ENCODE measurements at places on chromosomes 13 and 19.

GRCh38 chr19:8593931-8594330 lies 16.6 kb downstream of the ADAMTS10 start:
- no peak for DNase-seq

DNA sequence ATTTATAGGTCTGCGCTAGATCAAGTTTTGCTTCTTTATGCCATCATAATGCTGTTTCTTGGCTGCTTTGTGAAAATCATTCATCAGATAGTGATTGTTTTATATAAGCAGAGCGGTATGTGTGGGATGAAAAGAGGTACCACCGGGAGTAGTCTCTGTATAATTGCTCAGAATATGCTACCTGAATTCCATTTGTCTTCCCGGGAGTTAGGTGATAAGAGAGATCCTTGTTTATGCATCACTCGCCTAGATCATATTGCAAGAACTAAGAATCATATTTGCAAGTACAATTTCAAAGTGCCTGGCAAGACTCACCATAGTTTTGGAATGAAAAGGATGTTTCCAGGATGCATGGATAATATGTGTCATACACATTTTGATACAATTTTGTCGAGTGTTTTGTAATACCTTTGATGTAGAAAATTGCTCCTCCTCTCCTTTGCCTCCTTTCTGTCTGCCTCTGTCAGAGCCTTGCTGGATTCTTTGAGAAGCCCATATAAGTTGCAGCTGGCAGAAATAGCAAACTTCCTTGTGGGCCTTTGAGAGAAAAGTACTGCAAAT lies 1306.0 kb upstream of the SLC10A2 start:
- no peak for DNase-seq

DNA sequence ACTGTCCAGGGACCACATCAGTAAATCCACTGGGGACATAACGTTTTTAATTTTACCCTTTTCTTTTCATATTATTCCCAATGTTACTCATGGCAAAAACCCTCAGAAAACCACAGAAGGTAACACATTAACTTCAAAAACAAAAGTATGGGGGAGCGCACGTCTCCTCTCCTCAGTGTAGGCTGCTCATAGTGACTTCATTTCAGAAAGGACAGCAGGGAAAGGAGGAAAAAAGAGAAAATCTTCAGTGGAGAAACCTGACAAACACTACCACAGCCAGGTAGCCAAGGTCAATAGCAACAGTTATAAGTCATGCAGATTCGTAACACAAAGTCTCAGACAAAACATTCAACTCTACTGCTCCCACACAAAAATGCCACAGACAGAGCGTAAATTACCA lies 21.4 kb downstream of the DZIP1 start:
- no peak for DNase-seq

- no peak for DNase-seq
These were observed 70.9 kb downstream of the TM9SF2 start for GRCh38 chr13:99572131-99572530.

DNA sequence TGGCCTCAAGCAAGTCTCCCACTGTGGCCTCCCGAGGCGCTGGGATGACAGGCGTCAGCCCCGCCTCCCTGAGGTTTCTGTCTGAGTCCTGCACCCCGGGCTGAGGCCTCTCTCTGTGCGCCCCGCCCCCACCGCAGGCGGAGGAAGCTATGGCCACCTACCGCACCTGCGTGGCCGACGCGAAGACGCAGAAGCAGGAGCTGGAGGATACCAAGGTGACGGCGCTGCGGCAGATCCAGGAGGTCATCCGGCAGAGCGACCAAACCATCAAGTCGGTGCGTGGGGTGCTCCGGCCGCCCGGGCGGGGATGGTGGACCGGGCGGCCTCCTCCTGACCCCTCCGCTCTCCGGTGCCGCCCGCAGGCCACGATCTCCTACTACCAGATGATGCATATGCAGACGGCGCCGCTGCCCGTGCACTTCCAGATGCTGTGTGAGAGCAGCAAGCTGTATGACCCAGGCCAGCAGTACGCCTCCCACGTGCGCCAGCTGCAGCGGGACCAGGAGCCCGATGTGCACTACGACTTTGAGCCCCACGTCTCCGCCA lies 12.7 kb downstream of the ARHGAP45 start:
- DNase-seq: peak; percentile 66

DNA sequence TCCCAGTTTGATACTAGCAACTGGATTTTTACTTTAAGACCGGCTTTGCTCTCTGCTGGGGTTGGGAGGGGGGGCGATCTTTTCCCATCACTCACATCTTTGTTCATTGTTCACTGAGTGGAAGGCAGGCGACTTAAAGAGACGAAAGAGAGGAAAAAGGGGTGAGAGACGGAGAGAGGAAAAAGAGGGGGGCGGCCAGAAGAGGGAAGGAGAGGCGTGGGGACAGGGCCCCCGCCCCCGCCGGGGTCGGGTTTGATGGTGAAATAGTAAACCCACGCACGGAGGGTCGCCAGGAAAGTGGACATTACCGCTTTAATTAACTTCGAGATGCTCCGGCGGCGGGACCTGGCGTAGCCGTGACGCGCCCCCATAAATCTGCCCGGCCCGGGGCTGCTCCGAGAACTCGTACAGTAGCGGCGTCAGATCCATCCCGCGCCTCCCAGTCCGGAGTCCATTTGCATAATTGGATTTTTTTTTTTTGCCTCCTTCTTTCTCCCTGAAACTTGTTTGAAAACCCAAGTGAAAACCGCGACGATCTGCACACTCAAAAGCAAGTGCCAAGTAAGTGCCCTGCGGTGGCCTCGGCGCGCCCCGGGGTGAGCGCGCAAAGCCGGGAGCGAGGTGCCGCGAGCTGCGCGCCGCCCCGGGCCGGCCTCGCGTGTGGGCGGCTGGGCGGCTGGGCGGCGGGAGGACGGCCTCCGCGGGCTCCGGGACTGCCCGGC lies 143.9 kb upstream of the ZNF536 start:
- DNase-seq: no peak

GRCh38 chr19:45464852-45465441 lies 2.8 kb upstream of the FOSB start:
- no peak for DNase-seq

GRCh38 chr19:19858751-19859150 lies 6.9 kb upstream of the ZNF253 start:
- DNase-seq: no peak

- DNase-seq: no peak
These were observed 8.9 kb upstream of the RSPH6A start for GRCh38 chr19:45824041-45824471.

GRCh38 chr13:74052402-74052928 lies 81.7 kb downstream of the KLF12 start:
- no peak for DNase-seq

- DNase-seq: no peak
These were observed 51.2 kb downstream of the MBD3L2B start for GRCh38 chr19:6970021-6970420.

DNA sequence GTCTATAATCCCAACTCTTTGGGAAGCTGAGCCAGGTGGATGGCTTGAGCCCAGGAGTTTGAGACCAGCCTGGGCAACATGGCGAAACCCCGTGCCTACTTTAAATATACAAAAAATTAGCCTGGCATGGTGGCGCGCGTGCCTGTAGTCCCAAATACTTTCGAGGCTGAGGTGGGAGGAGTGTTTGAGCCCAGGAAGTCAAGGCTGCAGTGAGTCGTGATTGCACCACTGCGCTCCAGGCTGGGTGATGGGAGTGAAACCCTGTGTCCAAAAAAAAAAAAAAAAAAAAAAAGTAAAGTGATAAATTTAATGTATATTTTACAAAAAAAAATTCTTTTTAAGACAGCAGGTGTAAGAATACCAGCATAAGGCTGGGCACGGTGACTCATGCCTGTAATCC lies 17.6 kb downstream of the TMEM38A start:
- no peak for DNase-seq

GRCh38 chr19:7554990-7555864 lies 19.7 kb downstream of the PNPLA6 start:
- DNase-seq: no peak

GRCh38 chr13:53214433-53214832 lies 185.8 kb downstream of the OLFM4 start:
- no peak for DNase-seq

Data from CD4-positive, alpha-beta T cell treated with Interleukin-15 for 1 hour (primary cell).